ENCODE measurements at places on chromosomes 3 and 15.

GRCh38 chr3:14371573-14372474 is 30.6 kb upstream of the SLC6A6 start:
- DNase-seq, result no peak

GRCh38 chr3:51382947-51383578 is 2.0 kb upstream of the MANF start:
- DNase-seq, result no peak

- no peak for DNase-seq
Observed at GRCh38 chr15:98807262-98807661, 158.9 kb downstream of the IGF1R start.

DNA sequence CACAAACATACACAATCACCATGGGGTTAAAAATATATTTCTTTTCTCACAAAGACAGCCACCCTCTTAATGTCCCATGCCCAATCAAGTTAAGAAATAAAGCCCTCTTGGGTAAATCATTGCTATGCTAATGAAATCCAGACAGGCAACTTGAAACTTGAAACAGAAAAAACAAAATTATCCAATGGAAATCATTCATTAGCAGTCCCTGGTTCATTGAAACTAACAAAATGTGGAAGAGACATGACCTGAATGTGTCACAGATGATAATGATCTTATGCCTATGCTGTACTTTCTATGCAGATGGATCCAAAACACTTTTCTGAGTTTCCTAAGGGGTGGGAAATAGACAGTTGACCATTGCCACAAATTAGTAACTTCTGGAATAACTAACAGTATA is 983.7 kb downstream of the MCTP2 start:
- no peak for DNase-seq

- DNase-seq, result no peak
Observed at GRCh38 chr3:113179235-113179824, 32.0 kb upstream of the BOC start.

DNA sequence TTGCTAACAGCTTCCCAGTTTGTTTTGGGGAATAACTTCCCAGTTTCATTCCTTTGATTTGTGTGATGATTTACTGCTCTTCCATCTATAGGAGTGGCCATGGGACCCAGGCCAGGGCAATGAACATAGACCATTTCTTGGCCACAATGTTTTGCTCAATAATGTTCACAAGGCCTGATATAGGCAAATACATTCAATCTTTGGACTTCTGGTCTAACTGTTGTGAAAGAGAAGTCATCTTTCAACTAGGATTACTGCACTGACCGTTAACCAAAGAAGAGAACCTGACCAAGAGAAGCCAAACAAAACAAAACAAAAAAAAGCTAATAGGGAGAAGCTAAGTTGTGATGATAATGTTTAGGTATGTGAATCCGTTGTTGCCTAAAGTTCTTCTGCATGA is 221.8 kb upstream of the SUCLG2 start:
- DNase-seq, result no peak

- no peak for DNase-seq
Observed at GRCh38 chr3:73637042-73637441, 12.3 kb upstream of the PDZRN3 start.

DNA sequence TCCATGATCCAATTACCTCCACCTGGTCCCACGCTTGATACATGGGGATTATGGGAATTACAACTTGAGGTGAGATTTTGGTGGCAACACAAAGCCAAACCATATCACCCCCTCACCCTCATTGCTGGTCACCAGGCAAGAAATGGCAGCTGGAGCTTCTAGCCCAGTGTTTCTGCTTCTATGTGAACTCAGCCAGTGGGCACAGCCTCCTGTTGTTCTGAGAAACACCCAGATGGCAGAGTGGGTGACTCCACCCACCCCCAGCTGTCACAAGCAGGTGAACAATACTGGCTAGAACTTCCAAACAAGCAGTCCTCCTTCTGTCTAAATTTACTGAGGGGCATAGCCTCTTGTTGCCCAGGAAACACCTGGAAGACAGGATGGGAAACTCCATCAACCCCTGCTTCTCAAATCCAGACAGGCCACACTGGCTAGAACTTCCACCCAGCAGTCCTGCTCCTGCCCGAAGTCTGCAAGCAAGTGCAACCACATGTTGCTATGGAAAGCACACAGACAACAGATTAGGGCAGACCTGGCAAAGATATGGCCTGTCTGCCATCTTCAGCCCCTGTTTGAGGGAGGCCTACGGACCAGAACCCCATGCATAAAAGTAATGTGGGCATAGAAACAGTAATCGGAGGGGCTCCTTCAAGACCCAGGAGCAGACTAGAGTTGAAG is 114.1 kb downstream of the DTWD1 start:
- DNase-seq, result no peak

DNA sequence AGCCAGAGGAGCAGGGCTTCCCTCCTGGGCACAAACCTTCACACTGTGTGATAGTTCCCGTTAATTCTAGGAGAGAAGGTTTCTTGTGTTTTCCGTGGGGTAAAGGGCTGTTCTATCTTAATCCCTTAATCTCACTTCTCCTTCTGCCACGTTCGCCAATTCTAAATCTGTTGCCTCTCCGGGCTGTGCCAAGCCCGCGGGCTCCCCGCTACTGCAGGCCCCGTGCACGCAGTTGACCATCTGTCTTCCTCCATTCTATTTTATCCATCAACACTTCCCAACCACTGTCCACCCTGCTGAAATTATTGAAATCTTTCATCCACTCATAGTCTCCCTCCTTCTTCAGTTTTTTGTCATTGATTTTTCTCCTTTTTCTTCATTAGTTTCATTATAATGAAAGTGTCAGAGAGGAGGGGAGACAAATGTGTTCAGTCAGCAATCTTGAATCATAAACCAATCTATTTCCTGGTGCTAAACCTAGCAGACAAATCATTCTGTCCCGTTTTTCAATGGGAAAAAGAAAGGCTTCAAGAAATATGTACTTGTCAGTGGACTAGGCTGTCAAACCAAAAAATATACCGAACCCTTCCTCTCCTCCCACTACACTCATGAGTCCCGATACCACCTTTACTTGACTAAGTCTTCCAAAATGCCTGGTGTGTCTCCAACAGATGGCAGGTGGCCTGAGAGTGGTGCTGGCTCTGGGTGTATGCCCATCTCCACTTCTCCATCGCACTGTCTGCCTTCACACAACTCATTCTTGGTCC is 39.6 kb downstream of the SLCO2A1 start:
- no peak for DNase-seq

GRCh38 chr15:22823495-22824128 is 14.9 kb upstream of the NIPA2 start:
- DNase-seq, result no peak

All from dorsolateral prefrontal cortex (tissue), 122 donors.